ENCODE measurements at places on chromosomes 6 and 20.
A peak's percentile ranks its signal among the peaks of the same experiment; 100 is the strongest.

DNA sequence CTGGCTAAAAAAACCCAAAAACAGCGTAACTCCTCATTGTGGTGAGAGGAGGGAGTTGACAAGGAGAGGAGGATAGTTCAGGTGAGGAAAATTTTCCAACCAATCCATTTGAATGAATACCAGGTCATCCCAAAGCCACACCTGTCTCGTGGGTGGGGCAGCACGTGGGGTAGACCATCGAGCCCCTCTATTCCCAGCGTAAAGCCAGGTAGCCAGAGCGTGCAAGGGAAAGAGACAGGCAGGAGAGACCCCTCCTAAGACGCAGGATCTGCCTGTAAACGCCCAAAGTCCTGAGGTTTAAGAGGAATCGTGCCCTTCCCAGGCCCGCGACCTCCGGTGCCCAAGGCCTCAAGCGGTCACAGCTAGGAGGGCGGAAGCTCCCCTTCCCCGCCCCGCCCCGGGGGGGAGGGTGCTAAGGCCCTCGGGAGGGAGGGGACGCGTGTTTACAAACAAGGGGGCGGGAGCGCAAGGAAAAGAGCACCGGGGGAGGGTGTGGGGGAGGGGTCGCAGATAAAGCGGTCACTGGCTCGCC lies 712 bp downstream of the RXRB start:
- DNase-seq: peak; percentile 68

DNA sequence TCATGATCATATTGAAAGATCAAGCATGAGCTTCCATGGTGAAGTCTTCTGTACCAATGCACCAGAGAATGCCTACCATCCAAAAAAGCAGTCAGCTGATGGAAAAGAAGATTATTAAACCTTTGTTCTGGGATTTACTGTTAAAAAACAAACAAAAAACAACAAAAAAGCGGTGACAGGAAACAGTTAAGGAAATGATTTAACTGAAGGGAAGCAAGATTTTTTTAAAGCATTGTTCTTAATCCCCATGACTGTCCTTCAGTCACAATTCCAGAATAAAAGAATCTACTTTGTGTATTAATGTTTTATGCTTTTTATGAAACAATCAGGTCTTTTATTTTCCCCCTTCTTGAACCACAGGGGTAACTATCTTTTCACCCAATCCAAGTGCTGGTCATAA lies 23.9 kb downstream of the FAM162B start:
- DNase-seq: no peak

DNA sequence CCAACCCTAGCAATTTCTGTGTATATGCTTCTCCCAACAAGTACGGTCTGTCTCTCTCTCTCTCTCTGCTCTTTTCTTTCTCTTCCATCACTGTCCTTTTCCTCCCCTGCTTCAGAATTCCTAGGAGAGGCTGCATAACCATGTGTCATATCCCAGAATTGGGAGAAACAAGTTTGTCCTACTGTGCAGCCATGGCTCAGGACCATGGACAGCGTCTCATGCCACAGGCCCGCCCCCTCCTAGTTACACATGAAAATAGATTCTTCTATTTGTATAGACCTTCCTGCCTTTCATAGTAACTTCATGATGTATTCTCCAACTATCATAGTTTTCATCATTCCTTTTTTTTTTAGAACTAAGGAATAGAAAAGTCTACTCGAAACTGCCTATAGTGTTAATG lies 98.0 kb downstream of the FNDC1 start:
- no peak for DNase-seq

DNA sequence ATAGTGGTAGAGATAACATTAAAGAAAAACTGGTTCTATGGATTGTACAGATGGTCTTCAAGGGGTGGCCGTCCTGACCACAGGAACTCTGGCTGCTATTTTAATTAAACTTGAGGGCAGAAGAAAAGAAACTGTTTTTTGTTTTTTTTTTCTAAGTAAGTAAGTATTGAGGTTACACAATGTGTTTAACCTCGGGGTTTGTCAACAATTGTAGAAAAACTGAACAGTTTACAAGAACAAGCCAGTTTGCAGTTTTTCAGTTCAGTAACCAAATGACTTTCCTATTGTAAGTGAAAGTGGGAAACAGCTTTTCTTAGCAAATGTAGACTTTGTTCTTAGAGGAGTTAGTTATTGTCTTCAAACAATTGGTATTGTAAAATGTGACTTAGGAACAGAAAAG lies 77.0 kb downstream of the PLCB1 start:
- no peak for DNase-seq

DNA sequence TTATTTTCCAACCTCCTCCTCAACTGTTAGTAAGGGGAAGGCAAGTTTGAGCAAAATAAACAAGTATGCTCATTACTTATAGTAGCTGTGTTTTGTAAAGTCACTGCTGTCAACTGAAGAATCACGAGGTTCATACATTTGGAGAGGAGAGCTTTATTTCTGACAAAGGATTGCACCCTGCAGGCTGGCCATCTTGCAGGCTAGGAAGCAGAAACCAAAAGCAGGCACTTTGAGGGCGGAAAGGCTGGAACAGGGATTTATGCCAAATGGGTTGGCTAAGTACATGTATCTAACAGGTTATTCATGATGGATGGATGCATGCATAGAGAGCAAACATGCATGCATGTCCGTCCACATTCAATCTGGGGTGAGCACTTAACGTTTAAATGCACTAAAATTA lies 46.7 kb downstream of the PSMB1 start:
- no peak for DNase-seq

DNA sequence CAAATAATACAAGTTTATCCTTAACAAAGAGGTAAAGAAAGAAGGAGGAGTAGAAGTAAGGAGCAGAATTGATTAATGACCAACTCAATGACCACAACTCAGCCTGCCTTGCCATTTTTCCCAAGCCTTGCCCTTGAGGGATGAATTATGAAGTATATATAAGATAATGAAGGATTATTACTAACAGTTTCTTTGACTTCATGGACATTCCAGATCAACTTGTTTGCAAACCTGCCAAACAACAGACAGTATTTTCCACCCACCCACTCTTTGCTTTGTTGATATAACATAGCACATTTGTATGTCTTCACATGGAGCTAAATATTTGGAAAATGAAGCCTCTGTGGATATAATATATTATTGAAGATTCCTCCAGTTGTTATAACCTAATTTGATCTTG lies 9.9 kb upstream of the C6orf141 start:
- no peak for DNase-seq

Measured in GM19239 (cell line).